Tongue (tissue), 3 donors: ENCODE measurements at places on chromosomes 3 and 15.

GRCh38 chr3:61910732-61911131 is 349.4 kb downstream of the PTPRG start:
- no peak for DNase-seq

DNA sequence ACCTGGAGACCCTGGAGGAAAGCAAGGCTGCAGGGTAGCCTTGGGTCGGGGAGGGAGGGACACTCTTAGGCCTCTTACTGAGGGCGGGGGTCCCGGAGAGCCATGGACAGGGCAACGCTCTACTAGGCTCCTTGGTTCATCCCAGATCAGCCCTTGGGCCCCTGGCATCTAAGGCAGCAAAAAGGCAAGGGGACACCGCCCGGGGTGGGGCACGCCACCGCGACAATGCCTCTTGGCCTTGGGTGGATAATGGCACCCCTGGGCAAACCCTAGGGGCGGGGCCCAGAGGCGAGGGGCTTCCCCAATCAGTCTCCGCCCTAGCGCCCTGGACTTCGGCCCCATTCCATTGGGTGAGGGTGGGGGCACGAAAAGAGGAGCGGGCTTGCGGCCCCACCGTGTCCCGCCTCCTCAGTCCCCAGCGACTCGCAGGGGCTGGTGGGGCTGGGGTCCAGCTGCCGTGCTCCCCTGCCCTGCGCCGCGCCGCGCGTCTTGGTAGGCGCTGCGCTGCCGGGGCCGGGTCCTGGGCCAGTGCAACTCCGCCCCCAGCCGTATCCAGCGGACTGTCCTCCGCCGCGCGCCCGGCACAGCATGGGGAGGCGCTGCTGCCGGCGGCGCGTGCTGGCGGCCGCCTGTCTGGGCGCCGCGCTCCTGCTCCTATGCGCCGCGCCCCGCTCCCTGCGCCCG is at the start of gene CHST13:
Gene CHST13, plus strand, starts transcription at position 411 of the 684 bp plus-strand sequence. Its CDS starts 178 bp downstream, at position 589.
- peak; percentile 64 for DNase-seq

- peak; percentile 95 for DNase-seq
These were observed 157.3 kb upstream of the CGNL1 start for GRCh38 chr15:57218826-57219576.

- no peak for DNase-seq
These were observed 412.5 kb downstream of the SOX2 start for GRCh38 chr3:182124187-182124586.

- no peak for DNase-seq
These were observed 1.2 kb downstream of the SH3BP5 start for GRCh38 chr3:15331072-15331605.

DNA sequence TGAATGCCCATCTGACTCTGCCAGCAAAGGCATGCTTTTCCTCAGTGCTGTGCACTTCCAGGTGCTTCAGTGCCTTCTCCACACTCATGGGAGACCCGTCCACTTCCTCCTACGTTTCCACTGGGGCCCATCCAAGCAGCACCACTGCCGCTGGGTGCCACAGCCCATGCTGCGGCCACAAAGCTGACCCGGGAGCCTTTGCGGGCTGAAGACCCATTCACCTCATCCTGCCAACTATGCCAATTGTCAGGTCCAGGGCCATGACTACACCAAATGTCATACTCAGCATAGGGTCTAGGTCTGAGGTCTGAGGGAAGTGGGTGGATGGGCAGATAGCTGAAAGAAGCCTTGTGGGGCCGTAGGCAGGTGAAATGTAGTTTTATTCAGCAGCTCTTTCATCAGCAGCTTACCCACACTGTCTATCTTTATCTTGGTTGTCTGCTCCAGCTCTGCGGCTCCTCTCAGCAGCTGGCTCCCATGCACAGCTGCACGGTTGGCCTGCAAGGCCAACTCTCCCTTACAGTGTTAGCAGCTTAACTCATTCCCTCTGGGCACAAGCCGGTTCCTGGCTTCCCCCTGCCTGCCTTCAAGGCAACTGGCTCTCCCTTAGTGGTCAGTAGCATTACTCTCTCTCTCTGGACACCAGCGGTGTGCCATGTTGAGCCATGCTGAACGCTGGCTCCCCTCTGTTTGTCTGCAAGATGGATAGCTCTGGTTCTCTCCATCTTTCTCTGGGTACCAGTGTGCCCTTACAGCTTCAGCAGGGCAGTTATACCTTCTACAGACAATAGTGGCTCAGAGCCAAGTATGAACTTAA is 63.7 kb upstream of the SIAH2 start:
- peak; percentile 26 for DNase-seq

- no peak for DNase-seq
These were observed 744.0 kb upstream of the SGO1 start for GRCh38 chr3:20930034-20930433.

DNA sequence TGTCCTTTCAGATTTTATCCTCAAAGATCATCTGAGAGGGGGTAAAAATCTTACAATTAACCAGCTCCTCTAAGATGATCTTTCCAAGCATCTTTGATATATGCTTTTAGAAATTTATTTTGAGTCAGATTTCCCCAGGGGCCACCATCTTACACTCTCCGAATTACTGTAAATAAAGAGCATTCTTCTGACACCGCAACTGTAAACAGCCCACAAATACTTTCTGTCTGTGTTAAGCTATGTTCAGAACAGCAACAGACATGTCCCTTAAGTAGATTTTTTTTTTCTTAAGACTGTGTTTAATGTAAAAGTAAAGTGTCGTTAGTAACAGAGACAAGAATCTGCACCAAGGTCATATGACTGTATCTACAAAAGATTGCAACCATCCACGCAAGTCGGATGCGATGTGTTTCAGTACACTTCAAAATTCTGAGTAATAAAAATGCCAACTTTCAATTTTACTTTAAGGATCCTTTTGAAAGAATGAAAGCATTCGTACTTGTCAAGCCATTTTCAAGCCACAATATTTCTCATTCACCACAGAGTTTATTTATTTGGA is 159.0 kb upstream of the KCNH8 start:
- DNase-seq = no peak

GRCh38 chr3:8658306-8659212 is 14.0 kb upstream of the SSUH2 start:
- DNase-seq = peak; percentile 88

DNA sequence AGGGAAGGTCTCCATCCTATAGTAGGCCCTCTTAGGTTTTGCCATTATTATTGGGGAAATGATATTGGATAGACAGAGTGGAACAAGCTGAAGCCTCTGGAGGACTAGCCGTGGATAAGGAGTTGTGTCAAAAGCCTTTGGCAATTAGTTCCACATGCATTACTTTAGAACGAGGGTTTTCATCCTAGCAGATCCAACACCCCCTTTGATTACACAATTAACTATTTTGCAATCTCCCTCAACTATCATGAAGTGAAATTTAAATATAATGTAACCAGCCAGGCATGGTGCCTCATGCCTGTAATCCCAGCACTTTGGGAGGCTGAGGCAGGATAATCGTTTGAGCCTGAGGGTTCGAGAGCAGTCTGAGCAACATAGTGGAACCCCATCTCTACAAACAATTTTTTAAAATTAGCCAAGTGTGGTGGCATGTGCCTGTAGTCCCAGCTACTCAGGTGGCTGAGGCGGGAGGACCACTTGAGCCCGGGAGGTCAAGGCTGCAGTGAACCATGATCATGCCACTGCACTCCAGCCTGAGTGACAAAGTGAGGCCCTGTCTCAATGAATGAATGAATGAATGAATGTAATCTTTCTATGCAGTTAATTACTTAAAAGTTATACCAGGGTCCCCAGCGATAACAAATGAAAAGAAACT is 56.8 kb downstream of the PXYLP1 start:
- DNase-seq = no peak

- DNase-seq = peak; percentile 36
These were observed 51.5 kb downstream of the ISG20 start for GRCh38 chr15:88690331-88690730.

GRCh38 chr3:194369522-194370279 is at the start of gene LRRC15:
TSS of gene LRRC15 (minus strand) at chr3:194369743. CDS start at chr3:194361043, 8,700 bp downstream.
- no peak for DNase-seq

DNA sequence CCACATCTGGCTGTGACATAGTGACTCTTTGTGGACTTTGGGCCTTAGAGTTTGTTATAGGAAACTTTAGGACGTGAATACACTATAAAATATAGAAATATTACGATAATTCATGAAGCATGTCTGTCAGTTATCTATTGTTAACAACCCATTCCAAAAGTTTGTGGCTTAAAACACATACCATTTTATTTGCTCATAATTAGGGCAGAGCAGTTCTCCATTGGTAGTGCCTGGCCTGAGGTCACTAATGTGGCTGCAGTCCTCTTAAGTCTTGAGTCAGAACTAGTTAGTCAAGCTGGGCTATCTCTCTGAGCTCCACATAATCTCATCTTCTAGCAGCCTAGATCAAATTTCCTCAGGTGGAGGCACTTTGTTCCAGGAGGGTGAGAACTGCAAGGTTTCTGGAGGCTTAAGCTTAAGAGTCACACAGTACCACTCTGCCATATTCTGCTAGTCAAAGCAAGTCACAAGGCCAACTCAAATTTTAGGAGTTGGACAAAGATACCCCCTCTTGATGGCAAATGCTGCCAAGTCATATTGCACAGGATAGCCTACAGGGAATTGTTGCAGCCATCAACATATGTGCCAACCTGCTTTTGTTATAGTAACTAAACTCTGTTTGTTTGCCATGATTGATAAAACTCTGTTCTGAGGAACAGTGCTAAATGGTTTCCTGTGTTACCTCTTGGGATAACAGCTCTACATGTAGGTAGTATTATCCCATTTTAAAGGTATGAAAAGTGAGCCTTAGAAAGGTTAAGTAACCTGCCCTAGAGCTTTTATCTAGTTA is 8.7 kb downstream of the ATXN7 start:
- no peak for DNase-seq

DNA sequence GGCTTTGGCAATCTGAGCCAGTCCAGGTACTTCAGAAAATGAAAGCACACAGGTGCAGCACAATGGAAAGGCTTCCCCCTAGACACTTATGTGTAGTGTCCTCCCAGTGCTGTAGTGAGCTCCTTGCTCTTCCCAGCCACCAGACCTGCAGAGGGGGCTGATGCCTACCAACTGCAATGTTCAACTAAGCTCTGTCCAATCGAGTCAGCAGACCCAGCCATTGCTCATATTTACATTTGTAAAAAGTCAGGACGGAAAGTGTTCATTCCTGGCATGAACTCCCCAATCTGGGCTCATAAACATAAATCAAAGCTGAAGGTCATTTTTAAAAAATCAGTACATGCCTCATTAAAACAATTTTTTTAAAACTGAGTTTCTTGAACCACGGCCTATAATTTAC is 73.0 kb downstream of the FOXP1 start:
- DNase-seq = no peak

DNA sequence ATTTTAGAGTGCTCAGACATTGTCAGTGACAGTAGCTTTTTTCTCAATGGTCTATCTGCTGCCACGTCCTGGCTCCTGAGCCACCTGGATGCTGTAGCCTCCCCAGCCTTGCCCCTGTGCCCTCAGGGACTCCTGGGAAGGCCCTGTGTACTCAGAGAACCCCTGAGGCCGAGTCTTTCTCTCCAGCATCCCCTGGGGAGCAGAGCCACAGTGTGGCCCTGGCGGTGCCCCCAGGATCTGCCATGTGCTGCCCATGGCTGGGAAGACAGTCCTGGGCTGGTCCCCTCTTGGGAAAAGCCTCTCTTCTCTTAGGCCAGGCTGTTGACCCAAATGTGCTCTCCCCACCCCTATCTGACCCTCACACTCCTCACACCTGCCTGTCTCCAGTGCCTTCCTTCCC is 5.0 kb downstream of the MYD88 start:
- DNase-seq = no peak

DNA sequence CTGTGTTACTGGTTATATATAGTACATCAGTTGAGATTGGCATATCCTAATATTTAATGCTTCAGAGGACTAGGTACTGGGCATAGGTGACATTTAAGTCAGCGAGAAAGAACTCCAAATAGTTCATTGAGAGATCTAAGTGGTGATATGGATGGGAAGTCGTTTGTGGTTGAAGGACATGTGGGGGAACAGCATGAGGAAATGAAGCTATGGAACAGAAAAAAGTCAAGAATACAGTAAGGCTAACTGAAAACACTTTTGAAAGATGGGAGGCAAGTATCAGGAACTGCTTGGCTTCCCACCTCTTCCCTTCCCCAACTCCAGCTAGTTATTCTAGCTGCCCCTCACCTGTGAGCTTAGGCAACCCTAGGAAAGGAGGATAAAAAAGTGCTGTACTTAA is 3.7 kb upstream of the MYO5A start:
- DNase-seq = no peak

DNA sequence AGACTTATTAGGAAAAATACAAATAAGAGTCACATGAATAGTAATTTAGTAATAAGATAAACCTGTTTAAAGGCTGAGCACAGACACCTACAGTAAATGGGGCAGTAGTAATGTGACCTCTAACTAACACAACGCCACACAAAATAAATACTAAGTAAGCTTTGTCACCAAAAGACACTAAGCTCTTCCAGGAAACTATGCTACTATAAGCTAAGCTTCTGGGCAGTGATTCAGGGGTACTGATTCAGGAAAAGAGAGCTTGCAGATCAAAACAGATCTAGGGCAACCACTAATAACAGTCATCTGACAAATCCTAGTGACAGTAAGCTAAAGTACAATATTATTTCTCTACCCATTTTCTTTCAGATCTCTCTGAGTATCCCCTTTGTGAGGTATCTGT is 68.8 kb downstream of the PLOD2 start:
- no peak for DNase-seq

GRCh38 chr15:49801796-49802195 is 180.9 kb downstream of the DTWD1 start:
- DNase-seq = peak; percentile 53

DNA sequence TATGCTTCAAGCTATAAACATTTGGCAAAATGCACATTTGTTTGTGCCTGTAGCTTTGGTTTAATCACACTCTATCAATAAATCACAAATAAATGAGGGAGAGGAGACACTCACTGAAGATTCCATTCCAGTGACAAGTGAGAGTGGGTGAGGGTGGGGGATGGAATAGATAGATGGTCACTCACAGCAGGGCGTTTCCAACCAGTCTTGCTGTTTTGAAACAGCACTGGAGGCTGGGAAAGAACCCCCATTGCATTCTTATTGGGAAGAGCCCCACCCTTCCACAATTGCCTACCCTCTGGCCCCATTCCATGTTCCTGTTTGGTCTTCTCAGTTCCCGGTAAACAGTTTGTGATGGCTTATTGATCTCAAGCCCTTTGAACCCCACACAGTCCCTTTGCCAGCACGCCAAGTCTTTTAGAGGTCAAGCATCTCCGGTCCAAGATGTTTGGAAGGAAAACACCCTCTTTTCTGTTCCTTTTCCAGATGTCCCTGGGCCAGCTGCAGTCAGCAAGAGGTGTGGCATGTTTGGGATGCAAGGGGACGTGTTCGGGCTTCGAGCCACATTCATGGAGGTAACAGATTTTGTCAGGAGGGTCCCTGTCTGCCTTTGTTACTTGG is 30.7 kb downstream of the LMCD1 start:
- no peak for DNase-seq

GRCh38 chr3:77524463-77524862 is 484.6 kb downstream of the ROBO2 start:
- no peak for DNase-seq

GRCh38 chr3:62604751-62605351 is 231.5 kb upstream of the FEZF2 start:
- DNase-seq = no peak

GRCh38 chr3:27387625-27388024 is 18.4 kb upstream of the NEK10 start:
- no peak for DNase-seq

- DNase-seq = no peak
These were observed 102.0 kb downstream of the IL12A start for GRCh38 chr3:160090653-160091052.

GRCh38 chr15:78811124-78811824 is at the start of gene ADAMTS7:
TSS of gene ADAMTS7 (minus strand) at chr15:78811464. CDS start at chr15:78811220, 244 bp downstream.
- peak; percentile 87 for DNase-seq
